Anterior cingulate cortex (tissue), 58 donors: ENCODE measurements at places on chromosomes 5 and 9.
A peak's percentile ranks its signal among the peaks of the same experiment; 100 is the strongest.

DNA sequence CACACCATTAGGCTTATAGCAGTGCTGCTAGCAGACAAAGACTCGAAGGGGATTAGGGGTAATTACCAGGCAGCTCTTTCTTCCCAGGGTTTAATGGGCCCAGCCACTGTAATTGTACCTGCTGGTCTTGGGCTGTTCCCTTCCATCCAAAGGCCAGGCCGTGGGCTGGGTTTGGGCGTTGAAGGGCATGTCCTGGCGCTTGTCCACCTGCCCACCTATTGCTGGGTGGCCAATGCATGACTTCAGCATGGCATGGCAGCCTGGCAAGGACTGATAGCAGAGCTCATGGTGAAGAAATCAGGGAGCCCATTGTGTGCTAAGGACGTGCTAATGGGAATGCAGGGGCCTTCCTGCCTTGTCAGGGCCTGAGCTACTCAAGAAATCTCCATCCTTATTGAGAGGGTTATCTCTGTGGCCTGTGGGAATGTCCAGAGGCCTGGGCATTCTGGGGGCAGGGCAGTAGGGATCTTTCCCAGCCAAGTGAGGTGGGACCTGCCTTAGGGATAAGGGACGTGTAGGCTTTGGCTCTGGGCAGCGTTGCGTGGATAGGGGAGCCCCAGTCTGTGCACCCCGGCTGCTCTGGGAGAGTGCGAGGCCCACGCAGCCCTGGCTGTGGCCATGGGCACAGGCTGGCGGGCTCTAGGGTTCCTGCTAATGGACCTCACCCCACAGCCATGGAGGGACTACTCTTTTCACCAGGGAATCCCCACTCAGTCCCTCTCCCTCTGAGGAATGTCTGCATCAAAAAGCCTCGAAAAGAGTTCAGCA lies 116.1 kb upstream of the PITX1 start:
- no peak for DNase-seq

GRCh38 chr5:172009536-172010270 lies 3.3 kb upstream of the FBXW11 start:
- DNase-seq: no peak

GRCh38 chr5:116699332-116699731 lies 124.7 kb upstream of the SEMA6A start:
- no peak for DNase-seq

DNA sequence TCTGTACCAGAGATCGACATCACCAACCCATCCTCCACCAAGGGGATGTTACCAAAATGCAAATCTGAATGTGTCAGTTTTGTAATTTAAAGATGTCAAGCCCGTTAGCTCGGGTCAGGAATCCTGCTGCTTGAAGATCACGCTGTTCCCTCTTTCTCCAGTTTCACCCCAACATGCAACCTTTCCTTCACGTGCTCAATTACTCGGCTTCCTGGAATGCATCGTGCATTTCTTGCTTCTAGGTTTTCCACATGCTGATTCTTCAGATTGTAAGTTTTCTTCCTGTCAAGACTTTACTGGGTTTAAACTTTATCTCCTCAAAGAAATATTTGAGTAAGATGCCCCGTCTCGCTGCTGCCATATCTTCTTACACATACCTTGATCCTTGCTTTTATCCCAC lies 209.5 kb upstream of the SNX2 start:
- no peak for DNase-seq

DNA sequence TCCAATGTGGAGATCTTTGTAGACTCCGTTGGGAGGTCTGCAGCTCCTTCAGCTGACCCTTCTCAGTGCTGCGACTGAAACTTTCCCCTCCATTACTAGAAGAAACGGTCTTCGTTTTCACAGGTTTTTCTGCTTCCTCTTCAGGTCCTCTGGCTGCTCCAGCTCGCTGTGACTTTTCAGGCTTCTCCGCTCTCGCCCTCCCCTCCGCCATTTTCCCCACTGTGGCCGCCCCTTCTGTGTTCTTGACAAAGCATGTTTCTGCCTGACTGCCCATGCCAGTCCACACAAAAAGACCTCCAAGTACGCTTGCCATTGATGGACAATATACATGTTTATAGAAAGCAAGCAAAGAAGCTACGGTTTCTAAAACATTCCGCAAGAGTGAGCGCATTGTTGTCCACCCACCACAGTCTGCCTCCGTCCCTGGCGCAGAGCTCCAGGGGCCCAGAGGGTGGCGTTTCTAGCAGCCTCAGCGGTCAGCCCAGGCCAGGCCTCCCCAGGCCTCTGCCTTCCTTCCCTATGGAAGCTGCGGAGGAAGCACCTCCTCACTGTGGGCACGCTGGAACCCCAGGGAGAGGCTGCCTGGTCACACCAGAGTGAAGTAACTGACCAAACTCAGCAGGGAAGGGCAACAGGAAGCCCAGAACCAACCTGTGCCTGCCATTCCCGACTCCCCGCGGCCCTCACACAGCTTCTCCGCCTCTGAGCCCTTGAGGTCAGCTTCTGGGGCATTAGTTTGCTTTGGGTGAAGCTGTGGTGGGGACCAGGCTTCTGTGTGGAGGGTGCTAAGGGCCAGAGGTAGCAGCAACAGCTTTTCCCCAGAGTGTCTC lies 19.9 kb upstream of the S1PR3 start:
- no peak for DNase-seq

DNA sequence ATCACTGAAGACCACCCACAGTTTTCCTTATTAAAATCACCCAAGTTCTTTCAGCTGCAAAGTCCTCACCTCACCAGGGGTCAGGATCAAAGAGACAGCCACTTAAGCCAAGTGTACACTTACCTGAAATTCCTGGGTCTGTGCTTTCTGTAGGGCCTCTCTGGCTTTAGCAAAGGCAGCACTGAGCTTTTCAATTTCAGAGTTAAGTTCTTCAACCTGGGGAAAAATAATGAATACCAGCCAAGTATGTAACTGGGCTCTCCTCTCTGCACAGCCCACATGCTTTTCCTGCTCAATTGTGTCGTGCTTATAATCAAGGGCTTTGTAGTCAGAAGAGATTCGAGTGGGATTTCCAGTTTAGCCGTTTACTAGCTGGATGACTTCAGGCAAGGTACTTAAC lies 55.1 kb downstream of the CDK5RAP2 start:
- DNase-seq: no peak

DNA sequence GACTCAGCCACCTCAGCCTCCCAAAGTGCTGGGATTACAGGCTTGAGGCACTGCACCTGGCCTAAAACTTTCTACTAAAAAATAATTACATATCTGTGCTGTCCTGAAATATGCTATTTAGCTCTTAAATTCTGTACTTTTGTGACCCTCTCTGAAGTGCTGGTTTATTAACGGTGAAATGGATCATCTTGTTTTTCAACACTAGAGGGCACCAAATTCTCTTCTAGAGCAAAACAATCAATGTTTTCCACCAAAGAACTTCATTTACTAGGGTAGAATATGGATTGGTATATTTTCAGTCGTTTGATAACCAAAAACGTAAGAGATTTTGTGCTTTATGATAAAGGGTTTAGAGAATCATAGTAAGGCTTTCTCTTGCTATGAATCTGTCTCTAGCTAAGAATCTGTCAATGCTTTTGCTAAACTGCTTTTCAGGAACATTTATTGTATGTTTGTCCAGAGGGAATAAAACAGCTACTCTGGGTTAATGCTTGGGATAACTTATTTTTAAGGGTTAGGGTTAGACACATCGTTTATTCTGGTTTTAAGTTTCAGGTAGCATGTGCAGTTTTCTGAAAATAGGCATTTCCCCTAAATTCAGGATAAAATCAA lies 63.6 kb downstream of the RNF180 start:
- DNase-seq: no peak

DNA sequence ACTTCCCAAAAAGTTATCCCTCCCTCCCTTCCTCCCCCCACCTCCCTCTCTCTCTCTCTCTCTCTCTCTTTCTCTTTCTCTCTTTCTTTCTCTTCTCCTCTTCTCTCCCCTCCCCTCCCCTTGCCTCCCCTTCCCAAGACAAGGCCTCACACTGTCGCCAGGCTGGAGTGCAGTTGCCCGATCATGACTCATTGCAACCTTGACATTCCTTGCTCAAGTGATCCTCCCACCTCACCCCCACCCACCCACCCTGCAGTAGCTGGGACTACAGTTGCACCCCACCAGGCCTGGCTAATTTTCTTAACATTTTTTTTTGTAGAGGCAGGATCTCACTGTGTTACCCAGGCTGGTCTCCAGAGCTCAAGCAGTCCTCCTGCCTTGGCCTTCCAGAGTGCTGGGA lies 32.8 kb downstream of the VPS13A start:
- no peak for DNase-seq

DNA sequence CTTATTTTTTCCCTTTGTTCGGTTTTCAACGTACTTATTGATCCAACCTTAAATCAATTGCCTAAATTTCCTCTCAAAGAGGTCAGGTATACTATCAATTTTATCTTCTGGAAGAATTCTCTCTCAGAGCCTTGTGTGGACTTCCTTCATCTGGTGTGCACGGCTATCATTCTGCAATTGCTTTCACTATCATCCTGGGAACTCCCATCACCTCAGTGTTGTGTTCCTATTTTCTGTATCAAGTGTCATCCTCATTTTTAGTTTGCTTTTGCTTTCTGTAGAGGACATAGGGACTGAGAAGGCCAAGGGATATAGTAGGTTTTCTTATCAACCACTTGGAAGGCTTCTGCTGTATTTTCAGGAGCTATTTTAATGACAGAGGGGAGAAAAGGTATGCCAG lies 11.3 kb downstream of the STOM start:
- no peak for DNase-seq

GRCh38 chr9:133443982-133444381 lies 15.8 kb upstream of the CACFD1 start:
- DNase-seq: no peak

GRCh38 chr5:82912462-82912861 lies 164.7 kb downstream of the TMEM167A start:
- no peak for DNase-seq

DNA sequence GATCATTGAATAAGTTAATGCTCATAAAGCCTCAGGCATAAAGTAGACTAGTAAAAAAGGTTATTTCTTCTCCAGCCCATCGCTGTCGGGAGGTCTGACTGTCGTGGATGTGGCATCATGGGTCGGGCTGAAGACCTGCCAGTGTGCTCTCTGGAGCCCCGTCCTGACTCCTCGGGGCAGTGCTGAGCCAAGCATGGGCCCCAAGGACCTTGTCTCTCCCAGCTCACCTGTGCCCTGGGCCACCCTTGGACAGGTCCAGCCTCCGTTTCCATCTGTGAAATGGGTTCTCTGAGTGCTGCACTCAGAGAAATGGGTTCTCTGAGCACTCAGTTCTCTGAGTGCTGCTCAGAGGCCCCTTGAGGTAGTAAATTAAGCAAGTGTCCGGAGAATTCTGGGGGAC lies 269.0 kb downstream of the GADD45G start:
- DNase-seq: no peak

DNA sequence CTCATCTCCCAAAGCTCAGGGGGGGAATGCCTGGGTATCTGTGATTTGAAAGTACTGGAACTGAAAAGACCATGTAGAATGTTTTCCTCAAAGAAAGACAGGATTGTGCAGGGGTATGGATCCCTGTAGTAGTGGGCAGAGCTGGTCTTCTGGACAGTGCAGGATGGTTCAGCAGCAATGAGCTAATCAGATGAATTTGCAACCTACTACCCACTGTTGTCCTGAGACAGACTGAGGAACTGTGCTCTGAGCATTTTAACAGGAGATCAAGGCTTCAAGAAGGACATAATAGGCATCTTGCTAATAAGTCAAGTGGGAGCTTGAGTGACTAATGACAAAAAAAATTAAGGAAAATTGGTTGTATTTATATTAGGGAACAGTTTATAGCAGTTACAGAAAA lies 61.7 kb downstream of the FYB1 start:
- DNase-seq: no peak

DNA sequence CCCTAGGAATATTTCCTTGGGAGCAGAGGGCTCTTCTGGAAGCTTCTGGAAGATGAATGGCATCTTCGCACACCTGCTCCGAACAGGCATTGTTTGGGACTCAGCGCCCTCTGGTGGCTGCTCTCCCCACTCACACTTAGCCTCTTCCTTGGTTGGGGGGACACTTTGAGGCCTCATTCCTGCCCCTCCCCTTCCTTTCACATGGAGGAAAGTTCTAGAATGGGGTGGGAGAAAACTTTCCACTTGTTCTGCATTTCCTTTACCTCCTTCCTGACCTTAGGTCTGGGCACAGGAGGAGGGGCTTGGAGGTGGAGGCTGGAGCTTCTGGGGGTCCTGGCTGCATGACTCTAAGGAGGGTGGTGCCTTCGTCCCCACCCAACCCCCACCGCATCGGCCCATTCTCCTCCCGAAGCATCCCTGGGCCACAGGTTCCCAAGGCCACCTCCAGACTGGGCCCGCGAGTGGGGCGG lies 19.3 kb upstream of the SMIM32 start:
- DNase-seq: peak; percentile 52

GRCh38 chr5:76763136-76763535 lies 47.2 kb downstream of the F2R start:
- no peak for DNase-seq

DNA sequence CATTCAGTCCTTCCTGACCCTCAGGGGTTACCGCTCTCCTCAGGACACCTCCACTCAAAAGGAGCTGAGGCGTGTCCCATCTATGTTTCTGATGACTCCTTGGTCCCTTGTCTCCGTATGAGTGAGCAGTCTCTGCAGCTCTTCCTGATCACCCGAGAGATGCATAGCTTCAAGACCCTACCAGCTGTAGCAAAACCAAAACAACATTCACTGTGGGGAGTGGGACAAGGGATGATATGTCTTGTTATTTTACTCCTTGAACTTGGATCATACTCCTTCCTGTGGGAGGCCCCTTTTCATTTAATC lies 14.4 kb downstream of the GLDC start:
- no peak for DNase-seq

- no peak for DNase-seq
These were observed 43.2 kb upstream of the ANKRD33B start for GRCh38 chr5:10520706-10521105.

DNA sequence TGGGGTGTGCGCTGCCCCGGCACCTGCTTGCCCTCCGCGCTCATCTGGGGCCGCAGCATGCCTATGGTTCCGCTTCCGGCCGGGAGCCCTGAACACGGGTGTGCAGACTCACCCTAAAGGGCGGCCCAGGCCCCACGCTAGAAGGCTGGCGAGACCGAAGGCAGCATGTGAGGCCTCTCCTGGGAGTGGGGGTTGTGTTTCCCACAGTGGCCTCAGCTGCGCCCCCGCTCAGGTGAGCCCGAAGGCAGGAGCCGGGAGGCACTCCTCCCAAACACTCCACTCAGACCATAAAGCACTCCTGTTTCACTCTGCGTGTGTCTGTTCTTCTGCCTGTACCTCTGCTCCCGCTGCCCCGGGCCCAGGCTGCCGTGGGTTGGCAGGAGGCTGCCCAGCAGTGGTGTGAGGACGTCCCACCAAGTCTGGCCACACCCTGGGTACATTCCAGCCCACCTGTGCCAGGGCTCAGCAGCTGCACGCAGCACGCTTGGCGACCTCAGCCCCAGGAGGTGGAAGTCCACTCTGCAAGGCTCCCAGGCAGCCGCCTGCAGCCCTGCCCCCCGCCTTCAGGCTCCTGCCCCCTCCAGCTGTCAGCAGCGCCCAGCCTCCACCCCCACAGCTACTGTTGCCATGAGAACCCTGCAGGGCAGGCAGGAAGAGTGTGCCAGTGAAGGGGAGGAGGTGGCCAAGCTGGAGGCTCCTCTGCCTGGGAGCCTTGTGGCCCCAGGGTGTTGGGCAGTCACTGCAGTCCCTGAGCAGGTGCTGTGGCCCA lies 1.2 kb upstream of the AJM1 start:
- DNase-seq: peak; percentile 70

GRCh38 chr5:1564182-1564748 lies 40.5 kb upstream of the LPCAT1 start:
- no peak for DNase-seq

GRCh38 chr5:103434057-103434456 lies 128.5 kb downstream of the NUDT12 start:
- DNase-seq: no peak

- DNase-seq: no peak
These were observed 231.5 kb downstream of the FANCC start for GRCh38 chr9:95085861-95086563.

- DNase-seq: no peak
These were observed 82.8 kb upstream of the TAS2R1 start for GRCh38 chr5:9712911-9713310.
